ENCODE measurements at places on chromosomes 2 and 18.

DNA sequence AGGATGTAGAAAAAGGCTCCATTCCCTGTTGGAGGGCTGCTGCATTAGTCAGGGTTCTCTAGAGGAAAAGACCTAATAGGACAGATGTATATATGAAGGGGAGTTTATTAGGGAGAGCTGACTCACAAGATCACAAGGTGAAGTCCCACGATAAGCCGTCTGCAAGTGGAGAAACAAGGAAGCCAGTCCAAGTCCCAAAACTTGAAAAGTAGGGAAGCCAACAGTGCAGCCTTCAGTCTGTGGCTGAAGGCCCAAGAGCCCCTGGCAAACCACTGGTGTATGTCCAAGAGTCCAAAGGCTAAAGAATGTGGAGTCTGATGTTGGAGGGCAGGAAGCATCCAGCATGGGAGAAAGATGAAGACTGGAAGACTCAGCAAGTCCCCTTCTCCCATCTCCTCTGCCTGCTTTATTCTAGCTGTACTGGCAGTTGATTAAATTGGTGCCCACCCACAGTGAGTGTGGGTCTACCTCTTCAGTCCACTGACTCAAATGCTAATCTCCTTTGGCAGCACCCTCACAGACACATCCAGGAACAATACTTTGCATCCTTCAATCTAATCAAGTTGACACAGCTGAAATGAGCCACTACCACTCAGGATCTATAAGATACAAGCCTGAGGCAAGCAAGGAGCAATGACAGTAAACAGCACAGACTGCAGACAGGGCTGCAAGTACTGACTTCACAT, 30.0 kb upstream of the ATG16L1 start:
- DNase-seq = no peak

GRCh38 chr2:105081006-105081601, 43.2 kb downstream of the MRPS9 start:
- no peak for DNase-seq

DNA sequence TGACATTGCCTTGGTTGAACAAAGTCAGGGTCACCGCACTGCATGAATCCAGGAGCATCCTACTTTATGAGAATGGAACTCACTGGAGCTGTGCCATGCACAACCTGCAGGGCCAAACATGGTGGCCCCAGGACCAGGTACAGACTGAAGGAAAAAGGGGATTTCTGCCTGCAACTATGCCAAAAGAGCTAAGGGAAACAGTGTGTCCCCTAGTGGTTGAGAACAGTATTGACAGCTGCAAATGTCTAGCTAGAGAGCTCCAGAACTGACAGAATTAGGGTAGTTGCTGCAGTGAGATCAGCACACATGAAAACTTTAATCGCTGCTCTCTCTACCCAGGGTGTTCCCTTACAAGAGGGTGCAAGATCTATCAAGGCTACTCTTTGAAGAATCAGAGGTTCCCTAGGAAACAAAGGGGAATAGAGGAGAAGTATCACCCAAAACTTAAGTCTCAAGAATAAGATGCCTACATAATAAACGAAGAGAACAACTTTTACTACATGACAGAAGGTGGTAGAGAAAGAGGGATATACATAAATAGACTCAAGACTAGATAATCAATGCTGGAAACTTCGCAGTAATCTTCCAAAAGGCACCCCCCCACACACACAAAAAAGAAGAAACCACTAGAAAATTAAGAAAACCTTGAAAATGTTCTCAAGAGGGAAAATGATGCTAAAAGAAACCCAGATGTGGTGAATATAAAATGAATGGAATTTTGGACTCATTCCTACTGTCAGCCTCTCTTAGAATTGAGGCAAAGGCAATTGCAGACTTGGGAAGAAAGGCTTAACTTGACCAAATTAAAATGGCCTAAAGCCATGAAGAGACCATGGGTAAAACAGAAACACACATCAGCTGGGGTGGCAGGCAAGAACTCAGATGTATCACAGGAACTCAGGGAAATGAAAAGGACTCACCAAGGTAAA, 43.6 kb upstream of the IHH start:
- no peak for DNase-seq

- no peak for DNase-seq
Observed at GRCh38 chr2:8631465-8632005, 50.3 kb upstream of the ID2 start.

DNA sequence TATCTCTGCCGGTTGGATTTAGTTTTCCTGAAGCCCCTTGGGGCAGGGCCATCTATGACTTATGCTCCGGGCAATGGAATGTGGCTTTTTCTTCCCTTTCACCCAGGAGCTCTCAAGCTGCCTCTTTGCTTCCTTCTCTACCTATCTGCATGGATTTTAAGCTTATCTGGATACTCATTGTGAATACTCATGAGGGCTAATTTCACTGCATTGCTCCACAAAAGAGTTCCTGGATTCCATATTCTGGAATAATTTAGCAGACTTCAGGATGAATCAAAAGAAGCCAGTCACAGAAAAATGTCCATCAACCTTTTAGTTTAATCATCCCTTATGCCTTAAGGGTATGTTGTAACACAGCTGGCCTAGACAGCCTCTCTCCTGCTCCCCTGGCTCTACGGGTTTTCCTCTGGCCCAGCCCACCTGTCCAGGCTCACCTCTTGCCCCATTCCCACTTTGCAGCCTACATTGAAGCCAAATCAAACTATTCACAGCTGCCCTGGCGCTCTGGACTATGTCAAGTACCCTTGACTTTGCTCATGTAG, 122.8 kb upstream of the RMDN2 start:
- no peak for DNase-seq

DNA sequence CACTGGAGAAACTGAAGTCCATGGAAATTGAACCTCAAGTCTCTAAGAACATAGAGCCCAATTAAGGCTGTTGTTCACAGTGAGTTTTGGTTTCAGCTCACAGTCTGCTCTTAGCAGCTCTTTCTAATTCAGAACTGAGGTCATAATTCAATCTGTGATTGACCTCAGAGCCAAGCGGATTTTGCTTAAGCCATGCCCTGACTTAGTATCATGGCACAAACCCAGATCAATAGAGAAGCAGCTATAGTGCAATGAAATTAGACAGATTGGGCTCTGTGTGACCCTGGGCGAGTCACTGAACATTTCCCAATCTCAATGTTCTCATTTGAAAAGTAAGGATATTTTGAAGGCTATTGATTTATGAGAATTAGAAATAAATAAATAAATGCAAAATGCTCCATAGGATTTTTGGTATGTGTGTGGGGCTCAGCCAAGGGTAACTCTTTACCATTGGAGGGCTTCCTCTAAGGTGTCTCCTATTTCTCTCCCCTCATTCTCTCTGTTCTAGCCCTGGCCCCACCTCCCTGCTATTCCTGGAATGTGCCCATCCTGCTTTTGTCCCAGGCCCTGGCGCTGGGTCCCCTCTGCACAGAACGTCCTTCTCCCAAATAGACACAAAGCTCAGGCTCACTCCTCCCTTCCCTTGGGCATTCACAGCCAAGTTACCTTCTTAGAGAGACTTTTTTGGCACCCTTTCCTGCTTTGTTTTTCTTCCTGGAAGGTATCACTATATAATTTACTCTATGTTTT, 239.6 kb downstream of the LPIN1 start:
- no peak for DNase-seq

GRCh38 chr2:109349503-109350465, 220.8 kb downstream of the SH3RF3 start:
- DNase-seq = no peak

- DNase-seq = no peak
Observed at GRCh38 chr18:75545189-75545588, 117.7 kb upstream of the SMIM21 start.

DNA sequence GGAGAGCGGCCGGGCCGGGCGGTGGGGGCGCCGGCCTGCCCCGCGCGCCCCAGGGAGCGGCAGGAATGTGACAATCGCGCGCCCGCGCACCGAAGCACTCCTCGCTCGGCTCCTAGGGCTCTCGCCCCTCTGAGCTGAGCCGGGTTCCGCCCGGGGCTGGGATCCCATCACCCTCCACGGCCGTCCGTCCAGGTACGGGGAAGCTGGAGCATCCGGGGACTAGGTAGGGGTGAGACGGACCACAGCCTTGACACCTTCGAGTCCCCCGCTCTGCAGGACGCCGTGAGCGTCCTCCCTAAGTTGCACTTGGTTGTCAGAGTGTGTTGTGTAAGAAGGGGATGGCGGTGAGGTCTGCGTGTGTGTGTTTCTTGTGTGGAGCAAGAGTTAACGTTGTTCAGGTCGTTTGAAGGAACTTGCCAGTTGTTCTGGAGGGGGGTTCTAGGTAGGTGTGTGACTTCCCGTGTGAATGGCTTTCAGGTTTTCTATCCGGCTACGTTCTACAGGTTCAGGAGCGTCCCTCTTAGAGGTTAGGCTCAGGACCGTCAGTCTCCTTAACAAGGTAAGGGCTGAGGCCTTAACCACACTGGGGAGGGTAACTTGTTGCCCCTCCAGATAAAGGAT, 393 bp downstream of the IL1R1 start:
- no peak for DNase-seq

DNA sequence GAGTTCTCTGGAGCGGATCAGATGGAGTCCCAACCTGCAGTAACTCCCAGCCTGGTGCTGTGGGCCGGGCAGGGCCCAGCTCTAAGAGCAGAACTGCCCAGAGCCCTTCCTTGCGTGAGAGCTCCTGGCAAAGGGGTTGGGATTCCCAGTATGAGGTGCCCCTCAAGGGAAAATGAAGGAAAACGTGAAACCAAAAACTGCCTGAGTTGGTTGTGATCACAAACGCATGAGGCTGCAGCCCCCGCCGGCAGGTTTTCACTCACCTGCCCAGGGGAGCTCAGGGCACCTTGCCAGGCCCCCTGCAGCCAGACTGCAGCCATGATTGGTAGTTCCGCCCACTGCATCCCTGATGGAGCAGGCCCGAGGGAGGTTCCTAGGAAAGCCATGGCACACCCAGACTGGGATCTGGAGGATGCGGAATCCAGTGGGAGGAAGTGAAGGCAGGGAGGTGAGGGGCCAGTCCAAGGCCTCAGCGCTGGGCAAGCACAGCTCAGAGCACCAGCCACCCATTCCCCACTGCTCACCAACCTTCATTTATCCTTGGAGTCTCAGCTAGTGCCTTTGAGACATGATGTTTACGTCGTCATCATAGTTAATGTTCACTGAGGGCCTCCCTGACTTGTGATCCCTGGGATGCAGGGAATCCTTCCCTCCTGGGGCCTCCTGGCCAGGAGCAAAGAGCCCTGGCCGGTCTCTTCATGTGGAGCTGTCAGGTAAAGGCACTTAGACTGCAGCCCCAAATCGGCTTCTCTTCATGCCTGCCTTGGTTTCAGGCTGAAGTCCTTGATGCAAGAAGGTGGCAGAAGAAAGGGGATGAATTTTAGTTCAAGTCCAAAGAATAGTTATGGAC, 103.2 kb downstream of the INHBB start:
- DNase-seq = no peak
